Activated CD8-positive, alpha-beta T cell treated with anti-CD3 and anti-CD28 coated beads, Interleukin-2, amount 10 ng/mL, durations not matched to agents 7 days and 5 days (primary cell): ENCODE measurements at places on chromosomes 2 and 18.
A peak's percentile ranks its signal among the peaks of the same experiment; 100 is the strongest.

DNA sequence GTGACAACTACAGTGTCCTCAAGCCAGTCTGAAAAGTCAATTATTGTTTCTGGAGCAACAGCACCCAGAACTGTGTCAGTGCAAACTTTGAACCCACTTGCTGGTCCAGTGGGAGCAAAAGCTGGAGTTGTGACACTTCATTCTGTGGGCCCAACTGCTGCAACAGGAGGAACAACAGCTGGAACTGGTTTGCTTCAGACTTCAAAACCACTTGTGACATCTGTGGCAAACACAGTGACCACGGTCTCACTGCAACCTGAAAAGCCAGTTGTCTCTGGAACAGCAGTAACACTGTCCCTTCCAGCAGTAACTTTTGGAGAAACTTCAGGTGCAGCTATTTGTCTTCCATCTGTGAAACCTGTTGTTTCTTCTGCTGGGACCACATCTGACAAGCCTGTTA is 59.8 kb downstream of the TAF4B start:
- no peaks in the 10 kb centered on the region for H3K27me3 ChIP-seq
- no peak for DNase-seq
- H3K4me3 ChIP-seq = no peak overlapping the region
- peaks cover 24% of the 10 kb centered on the region for H3K36me3 ChIP-seq

DNA sequence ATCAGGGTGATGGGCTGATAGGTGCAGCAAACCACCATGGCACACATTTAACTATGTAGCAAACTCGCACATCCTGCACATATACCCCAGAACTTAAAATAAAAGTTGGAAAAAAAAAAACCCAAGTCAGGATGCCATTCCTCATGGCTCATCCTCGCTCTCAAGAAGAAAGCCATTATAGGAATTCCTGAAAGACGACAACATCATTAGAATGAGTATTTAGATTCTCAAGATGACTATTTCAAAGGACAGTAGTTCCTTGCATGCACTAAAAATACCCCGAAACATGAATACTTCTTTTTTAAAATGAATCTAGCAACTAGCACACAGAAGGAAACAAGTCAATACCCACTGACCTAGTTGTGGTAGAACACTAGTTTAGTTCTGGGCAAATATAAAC is 285.8 kb upstream of the REV1 start:
- H3K4me3 ChIP-seq = no peak overlapping the region
- H3K36me3 ChIP-seq = no peaks in the 10 kb centered on the region
- no peaks in the 10 kb centered on the region for H3K27me3 ChIP-seq
- no peak for DNase-seq
- no peaks in the 10 kb centered on the region for H3K4me1 ChIP-seq
- H3K27ac ChIP-seq = no peak overlapping the region

DNA sequence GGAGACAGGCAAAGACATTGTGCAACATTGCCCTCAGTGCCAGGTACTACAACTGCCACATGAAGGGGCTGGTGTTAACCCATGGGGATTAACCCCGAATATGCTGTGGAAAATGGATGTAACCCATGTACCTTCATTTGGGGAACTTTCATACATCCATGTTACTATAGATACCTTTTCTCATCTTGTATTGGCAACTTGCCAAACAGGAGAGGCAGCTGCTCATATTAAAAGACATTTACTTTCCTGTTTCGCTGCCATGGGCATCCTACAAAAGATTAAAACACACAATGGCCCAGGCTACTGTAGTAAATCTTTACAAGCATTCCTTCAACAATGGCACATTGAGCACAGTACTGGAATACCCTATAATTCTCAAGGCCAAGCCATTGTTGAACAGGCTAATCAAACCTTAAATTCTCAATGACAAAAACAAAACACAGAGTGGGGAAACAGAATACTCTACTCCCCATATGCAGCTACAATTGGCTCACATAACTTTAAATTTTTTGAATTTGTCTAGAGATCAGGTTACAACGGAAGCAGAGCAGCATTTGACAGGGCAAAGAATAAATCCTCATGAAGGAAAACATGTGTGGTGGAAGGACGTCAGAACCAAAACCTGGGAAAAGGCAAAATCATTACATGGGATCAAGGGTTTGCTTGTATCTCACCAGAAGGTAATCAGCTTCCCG is 1723.5 kb upstream of the LRRTM1 start:
- no peak overlapping the region for H3K4me3 ChIP-seq
- H3K36me3 ChIP-seq = no peaks in the 10 kb centered on the region
- no peaks in the 10 kb centered on the region for H3K27me3 ChIP-seq
- no peak for DNase-seq
- H3K4me1 ChIP-seq = no peaks in the 10 kb centered on the region

DNA sequence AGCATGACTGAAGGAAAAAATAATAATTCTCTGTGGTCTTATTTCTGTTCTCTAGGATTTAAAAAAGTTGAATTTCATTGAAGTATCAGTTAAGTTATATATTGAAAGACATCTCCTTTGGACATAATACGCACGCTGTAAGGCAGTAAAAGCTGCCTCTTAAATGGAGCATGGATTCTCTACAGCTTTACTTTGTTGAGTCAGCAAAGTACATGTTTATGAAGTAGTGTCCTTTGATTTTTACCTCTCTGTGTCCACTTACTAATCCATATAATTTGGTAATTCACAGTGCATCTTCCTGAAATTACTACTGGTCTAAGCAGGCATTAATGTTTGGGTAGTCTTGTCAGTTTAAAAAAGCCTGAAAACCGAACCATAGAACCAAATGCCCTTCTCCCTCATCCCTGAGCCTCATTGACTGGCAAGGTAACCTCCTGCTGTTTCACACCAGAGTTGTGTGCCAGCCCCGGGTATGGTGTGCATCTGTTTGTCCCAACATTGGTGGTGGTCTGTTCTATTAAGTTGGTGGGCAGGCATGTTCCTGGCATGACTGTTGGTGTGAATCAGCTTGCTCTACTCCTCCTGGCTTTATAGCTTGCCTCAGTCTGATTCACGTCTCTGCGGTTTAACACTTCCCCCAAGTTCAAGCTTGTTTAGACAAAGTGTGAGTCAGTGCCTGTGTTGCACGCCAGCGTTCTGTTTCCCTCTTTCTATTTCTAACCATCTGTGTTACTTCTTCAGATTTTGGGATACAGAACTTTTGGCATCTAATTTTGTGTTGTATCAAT is 71.0 kb upstream of the ITM2C start:
- peak; percentile 83 for DNase-seq
- H3K4me3 ChIP-seq = peak overlapping the region; percentile 65
- peaks cover 49% of the 10 kb centered on the region for H3K4me1 ChIP-seq
- no peaks in the 10 kb centered on the region for H3K27me3 ChIP-seq

DNA sequence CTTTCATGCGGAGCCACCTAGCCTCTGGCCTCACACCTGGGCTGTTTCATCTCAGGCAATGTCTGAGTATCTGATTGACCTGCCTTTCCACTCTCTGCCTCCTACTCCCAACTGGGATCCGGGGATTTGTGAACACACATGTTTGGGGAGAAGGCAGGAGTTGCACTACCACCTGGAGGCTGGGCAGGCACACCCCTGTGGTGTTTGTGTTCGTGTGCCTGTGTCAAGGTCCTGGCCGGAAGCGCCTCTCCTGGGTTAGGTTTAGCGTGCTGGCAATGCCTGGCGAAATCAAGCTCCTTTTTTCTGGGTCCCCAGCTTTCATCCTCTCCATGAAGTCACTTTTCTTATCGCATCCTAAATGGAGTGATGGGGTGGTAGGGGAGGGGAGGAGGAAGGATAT is 63.9 kb downstream of the GATA6 start:
- no peaks in the 10 kb centered on the region for H3K36me3 ChIP-seq
- H3K27ac ChIP-seq = no peak overlapping the region
- H3K4me3 ChIP-seq = no peak overlapping the region

- no peaks in the 10 kb centered on the region for H3K27me3 ChIP-seq
- H3K4me3 ChIP-seq = no peak overlapping the region
- no peaks in the 10 kb centered on the region for H3K36me3 ChIP-seq
- H3K27ac ChIP-seq = no peak overlapping the region
These were observed 146.3 kb upstream of the ZC3H15 start for GRCh38 chr2:186339716-186340115.

DNA sequence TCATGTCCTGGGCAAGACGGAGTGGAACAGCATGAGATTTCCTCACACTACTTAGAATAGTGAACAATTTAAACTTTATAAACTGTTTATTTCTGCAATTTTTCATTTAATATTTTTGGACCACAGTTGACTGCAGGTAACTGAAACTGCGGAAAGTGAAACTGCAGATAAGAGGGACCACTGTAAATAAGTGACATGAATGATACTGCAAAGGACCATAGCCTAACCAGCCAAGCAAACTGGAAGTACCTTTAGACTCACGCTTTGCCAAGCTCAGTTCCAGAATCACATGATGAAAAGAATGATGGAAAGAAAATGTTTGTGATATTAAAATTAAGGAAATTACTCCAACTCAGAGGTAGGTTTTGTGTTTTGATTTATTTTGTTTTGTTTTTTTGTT is 94.6 kb upstream of the ITGA4 start:
- peaks cover 11% of the 10 kb centered on the region for H3K4me1 ChIP-seq
- no peaks in the 10 kb centered on the region for H3K27me3 ChIP-seq
- H3K36me3 ChIP-seq = peaks cover 11% of the 10 kb centered on the region
- no peak overlapping the region for H3K27ac ChIP-seq

- no peak overlapping the region for H3K27ac ChIP-seq
- DNase-seq = no peak
- H3K4me1 ChIP-seq = peaks cover 7% of the 10 kb centered on the region
- H3K36me3 ChIP-seq = peaks cover 25% of the 10 kb centered on the region
- H3K4me3 ChIP-seq = no peak overlapping the region
These were observed 11.5 kb downstream of the PPP1R7 start for GRCh38 chr2:241161646-241162281.
